Stimulated activated CD8-positive, alpha-beta memory T cell treated with anti-CD3 and anti-CD28 coated beads, Interleukin-4, amount 100 ng/mL, for 24 hours (primary cell): ENCODE measurements at places on chromosomes 2 and 18.

DNA sequence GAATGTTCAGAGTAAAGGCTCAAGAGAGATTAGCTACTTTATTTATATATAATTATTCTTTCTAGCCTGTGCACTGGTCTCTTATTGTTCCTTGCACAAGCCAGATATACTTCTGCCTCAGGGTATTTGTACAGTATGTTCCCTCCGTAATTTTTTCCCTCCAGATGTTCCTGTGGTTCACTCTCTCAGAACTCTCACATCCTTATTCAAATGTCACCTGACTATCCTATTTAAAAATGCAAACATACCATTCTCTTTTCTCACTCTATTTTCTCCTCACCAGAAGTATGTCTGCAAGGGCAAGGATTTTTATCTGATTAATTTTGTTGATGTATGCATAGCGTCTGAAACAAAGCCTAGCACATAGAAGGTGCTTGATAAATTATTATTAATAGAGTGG, 64.0 kb upstream of the CERS6 start:
- DNase-seq, result no peak

GRCh38 chr2:205041472-205042130, 496.3 kb downstream of the PARD3B start:
- DNase-seq, result no peak

GRCh38 chr2:17878281-17879136, at the start of gene KCNS3:
Gene KCNS3 (plus strand): TSS chr2:17878667. CDS start chr2:17931009, 52,342 bp downstream.
- no peak for DNase-seq

DNA sequence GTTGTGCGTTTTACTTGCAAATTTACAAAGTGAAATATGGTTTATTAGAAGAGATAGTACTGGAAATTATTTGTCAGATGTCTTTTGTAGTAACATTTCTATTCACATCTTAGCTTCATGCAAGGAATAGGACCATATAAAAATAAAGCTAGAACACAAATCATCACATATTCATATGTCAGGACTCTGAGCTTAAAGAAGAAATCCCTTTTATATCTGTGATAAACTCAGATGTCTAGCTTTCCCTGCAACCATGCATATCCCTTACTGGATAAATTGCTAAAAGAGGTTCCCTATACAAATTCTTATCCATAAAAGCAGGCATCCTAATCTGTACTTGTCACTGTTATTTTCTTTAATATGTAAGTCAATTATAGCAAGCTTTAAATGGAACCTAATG, 178.5 kb downstream of the NRXN1 start:
- no peak for DNase-seq

GRCh38 chr2:69118609-69119008, 105.6 kb downstream of the ANTXR1 start:
- DNase-seq, result no peak

GRCh38 chr2:26989156-26989555, 18.7 kb downstream of the MAPRE3 start:
- DNase-seq, result no peak

DNA sequence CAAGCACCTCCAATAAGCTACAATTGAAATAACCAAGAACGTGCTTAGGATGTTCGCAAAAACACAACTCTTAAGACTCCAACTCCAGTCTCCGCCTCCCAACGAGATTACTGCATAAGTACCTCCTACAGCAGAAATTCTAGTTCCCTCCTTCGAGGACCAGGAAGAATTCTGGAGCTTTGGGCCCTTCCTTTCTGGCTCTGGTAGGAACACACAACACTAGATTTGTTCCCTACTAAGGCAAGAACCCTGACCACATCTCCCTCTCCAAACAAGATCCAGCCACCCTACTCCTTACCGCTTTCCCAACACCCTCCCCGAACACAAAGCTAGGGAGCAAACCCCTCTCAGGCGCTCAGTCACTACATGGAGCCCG, 721 bp downstream of the ADAM17 start:
- no peak for DNase-seq

- DNase-seq, result no peak
Observed at GRCh38 chr2:12352889-12353288, 363.8 kb upstream of the TRIB2 start.

DNA sequence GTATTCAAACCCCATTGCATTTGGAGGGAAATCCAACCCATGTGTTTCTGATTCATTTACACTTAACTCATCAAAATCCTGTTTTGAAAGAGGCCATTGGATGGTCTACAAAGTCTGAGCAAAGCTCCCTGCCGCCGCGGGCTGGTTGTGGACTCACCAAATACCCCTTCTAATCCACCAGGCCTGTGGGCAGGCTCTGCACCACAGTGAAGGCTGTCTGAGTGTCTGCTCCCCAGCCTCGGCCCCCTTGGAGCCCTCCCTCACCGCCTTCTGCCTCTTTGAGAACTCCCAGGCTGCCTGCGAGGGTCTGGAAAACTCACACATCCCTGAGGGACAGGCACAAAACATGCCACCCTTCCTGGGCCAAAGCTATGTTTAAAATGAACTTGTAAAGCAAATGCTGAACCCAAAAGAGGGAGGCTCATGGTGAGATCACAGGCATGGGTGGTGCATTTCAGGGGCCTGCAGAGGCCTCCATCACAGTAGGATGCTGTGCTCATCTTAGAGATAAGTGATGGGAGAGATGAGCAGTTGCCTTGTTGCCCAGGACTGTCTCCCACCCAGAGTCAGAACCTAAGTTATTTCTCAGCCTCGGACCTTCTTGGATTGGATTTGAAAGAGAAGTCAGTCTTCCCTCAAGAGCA, 225.0 kb downstream of the CYP26B1 start:
- DNase-seq, result no peak

GRCh38 chr18:58896268-58896667, 31.6 kb downstream of the ZNF532 start:
- DNase-seq, result no peak

GRCh38 chr2:96553176-96553956, 16.8 kb downstream of the ARID5A start:
- no peak for DNase-seq

- DNase-seq, result no peak
Observed at GRCh38 chr2:88735853-88736252, 44.4 kb downstream of the RPIA start.

- no peak for DNase-seq
Observed at GRCh38 chr2:8694737-8695136, 12.9 kb downstream of the ID2 start.

DNA sequence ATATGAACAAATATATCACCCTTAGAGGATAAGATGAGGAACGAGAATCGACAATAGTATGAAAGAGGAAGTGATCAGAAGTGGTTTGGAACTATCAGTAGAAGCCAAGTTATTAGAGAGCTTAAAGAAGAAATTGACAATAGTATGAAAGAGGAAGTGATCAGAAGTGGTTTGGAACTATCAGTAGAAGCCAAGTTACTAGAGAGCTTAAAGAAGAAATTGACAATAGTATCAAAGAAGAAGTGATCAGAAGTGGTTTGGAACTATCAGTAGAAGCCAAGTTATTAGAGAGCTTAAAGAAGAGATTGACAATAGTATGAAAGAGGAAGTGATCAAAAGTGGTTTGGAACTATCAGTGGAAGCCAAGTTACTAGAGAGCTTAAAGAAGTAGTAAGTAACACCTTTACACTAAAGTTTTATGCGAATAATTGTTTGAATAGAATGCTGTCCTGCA, 175.5 kb downstream of the ZNF407 start:
- no peak for DNase-seq
